ENCODE measurements at places on chromosomes 6 and 20.

- peak; percentile 40 for DNase-seq
These were observed 9.9 kb downstream of the BCL2L1 start for GRCh38 chr20:31712564-31713311.

- DNase-seq: no peak
These were observed 102.3 kb downstream of the ARHGAP18 start for GRCh38 chr6:129607581-129608186.

- no peak for DNase-seq
These were observed 34.7 kb downstream of the TAF4 start for GRCh38 chr20:62030834-62031434.

GRCh38 chr20:9551808-9552550 is 37.6 kb downstream of the LAMP5 start:
- DNase-seq: no peak

DNA sequence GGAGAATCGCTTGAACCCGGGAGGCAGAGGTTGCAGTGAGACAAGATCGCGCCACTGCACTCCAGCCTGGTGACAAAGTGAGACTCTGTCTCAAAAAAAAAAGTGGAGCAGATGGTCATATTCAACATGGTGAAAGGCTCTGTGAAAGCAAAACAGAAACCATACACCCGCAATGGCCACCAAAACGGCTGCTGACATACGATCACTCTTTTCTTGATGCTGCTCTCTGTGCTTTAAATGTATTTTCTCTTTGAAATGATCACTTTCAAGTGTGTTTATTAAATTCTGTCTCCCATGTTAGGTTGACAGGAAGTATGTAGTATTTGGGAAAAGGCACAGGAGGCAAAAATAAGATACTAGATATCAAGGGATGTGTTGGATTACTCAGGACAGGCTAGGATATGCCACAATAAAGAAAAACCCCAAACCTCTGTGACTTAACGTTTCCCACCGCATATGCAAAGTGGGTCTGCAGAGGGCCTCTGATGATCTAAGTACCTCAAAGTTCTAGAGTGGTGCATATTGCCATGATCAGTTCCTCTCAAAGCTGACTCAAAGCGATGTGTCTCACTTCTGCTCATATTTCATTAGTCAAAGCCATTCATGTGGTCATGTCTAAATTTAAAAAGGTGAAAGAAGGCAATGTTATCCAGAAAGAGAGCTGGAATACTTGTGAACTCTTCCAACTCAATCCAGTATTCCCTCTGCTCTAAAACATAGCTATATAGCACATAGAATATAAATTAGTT is 155.1 kb upstream of the SOX4 start:
- no peak for DNase-seq
